ENCODE measurements at places on chromosomes 12 and 14.

DNA sequence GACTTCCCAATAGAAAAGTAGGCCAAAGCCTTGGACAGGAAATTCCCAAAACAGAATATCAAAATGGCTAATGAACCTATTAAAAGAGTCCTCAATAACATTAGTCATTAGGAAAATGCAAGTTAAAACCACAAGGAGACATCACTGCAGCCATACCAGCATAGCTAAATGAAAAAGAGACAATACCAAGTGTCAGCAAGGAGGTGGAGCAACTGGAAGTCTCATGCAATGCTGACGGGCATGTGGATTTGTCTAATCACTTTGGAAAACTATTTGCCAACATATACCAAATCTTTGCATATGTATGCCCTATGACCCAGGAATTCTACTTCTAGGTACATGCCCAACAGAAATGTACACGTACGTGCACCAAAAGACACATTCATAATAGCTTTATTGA, 60.5 kb upstream of the PLEKHG3 start:
- DNase-seq: no peak

DNA sequence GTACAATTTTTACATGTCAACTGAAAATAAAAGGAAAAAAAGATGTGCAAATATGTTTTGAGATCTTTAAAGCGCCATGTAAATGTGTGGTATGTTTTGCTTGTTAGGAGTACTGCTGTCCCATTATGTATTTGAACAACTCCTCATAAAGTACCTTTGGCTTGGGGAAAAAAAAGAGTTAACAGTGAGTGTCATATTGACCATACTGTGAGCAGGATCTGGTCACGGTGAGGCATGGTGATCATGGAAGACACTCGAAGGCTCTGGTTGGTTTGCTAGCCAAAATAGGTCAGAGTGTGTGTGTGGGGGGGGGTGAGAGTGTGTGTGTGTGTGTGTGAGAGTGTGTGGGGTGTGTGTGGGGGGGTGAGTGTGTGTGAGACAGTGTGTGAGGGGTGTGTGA, 10.1 kb upstream of the FBXL14 start:
- DNase-seq: no peak

DNA sequence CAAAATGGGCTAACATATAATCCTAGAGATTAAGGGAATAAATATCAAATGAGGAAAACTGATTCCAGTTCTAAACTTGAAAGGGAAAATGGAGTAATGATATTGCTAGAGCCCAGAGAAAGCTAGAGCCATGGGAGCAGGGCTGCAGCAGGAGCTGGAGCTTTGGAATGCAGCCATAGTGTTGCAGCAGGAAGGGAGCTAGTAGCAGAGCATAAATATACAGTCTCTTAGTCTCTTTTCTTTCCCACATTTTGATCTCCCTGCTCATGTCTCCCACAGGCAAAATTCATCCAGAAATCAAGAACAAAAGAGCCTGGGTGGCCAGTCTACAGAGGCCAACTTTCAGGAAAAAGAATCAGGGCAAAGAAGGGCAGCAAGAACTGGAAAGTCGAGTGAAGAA, 253.7 kb downstream of the ATXN7L3B start:
- DNase-seq: no peak

DNA sequence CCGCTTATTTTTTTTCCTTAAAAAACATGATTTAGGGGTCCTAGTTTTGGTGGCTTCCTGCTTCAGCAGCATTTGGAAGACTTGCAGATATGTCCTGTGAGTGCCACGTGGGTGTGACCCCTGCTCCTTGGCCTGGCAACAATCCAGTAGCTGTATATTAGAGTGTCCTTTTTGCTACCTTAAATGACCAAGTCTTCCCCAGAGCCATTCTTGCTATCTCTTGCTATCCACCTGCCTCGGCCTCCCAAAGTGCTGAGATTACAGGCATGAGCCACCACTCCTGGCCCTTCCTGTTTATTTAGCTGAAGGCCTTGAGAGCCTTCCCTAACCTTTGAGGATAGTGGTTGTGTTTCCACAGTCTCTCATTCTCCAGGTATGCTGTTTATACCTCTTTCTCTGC, 17.0 kb downstream of the TPCN1 start:
- DNase-seq: no peak

GRCh38 chr12:26493656-26494055, 298.3 kb downstream of the SSPN start:
- DNase-seq: peak; percentile 55

- DNase-seq: no peak
These were observed 19.8 kb upstream of the AMN start for GRCh38 chr14:102902523-102903247.

GRCh38 chr12:75172611-75173010, 37.0 kb downstream of the KCNC2 start:
- no peak for DNase-seq

GRCh38 chr12:107014055-107014454, 27.1 kb upstream of the MTERF2 start:
- DNase-seq: peak; percentile 73

All from body of pancreas (tissue), 4 donors.